ENCODE measurements at places on chromosomes 16 and 17. TPM values are rescaled to one million over a fixed set of nuclear protein-coding genes. Genes with fewer than 3 reads are reported as not detected.

The TBX6 gene
- 0.83 TPM for total RNA-seq

The MT4 gene
- total RNA-seq, result not detected

- H3K4me3 ChIP-seq, result no peak overlapping the region
- DNase-seq, result no peak
- no peaks in the 10 kb centered on the region for H3K27me3 ChIP-seq
These were observed 313.8 kb downstream of the C16orf95 start for GRCh38 chr16:87003414-87003755.

- no peak overlapping the region for H3K4me3 ChIP-seq
- H3K27me3 ChIP-seq, result no peaks in the 10 kb centered on the region
- no peaks in the 10 kb centered on the region for H3K36me3 ChIP-seq
- H3K27ac ChIP-seq, result no peak overlapping the region
- DNase-seq, result no peak
These were observed 71.5 kb downstream of the GAS7 start for GRCh38 chr17:10126616-10127501.

DNA sequence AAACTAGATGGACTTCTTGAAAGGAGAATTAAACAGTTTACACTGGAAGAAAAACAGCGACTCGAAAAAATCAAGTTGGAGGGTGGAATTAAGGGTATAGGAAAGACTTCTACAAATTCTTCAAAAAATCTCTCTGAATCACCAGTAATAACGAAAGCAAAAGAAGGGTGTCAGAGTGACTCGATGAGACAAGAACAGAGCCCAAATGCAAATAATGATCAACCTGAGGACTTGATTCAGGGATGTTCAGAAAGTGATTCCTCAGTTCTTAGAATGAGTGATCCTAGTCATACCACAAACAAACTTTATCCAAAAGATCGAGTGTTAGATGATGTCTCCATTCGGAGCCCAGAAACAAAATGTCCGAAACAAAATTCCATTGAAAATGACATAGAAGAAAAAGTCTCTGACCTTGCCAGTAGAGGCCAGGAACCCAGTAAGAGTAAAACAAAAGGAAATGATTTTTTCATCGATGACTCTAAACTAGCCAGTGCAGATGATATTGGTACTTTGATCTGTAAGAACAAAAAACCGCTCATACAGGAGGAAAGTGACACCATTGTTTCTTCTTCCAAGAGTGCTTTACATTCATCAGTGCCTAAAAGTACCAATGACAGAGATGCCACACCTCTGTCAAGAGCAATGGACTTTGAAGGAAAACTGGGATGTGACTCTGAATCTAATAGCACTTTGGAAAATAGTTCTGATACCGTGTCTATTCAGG lies 85.0 kb downstream of the C17orf58 start:
- no peaks in the 10 kb centered on the region for H3K4me1 ChIP-seq
- peaks cover 39% of the 10 kb centered on the region for H3K36me3 ChIP-seq
- DNase-seq, result no peak

DNA sequence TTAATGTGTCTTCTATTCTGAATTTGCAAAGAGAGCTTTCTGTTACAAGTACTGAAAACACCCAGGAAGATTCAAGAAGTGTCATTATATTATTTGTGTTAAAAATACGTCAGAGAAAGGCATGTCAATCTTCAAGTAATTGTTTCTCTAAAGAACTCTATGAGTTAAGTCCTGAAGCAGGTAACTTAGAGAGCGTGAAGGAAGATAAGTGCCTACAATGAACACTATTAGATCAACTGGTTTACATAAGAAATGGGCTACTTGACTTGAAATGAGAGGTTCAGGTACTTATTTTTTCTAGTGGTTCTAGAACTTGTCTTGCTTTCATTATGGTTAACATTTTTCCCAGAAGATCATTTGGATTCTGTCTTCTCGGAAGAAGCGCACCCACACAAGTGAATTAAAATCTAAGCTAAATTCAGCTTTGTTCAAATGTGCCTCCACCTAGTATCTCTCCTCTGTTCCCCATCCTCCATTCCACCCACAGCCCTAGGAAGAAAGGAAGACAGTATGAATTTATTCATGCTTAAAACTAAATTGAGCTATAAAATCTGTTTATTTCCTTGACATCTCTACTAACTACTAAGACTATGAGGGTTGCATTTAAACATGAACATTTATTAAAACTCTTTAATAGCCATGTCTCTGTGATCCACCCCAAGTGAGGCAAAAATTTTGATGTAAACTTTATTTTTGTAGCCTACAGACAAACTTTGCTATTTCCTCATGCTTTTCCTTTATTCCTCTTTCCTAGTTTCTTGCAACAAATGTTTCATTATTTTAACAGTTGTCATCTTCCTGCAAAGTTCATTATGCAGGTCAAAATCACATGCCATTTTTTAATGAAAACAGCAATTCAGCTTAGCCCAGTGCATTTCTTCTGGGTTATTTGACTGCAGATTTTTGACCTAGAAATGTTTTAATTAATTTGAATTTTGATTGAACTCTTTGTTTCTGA lies 206.8 kb downstream of the KCNJ2 start:
- no peak overlapping the region for H3K4me3 ChIP-seq
- no peaks in the 10 kb centered on the region for H3K27me3 ChIP-seq
- no peaks in the 10 kb centered on the region for H3K36me3 ChIP-seq
- DNase-seq, result no peak
- no peaks in the 10 kb centered on the region for H3K4me1 ChIP-seq
- H3K27ac ChIP-seq, result no peak overlapping the region

All from CD8-positive, alpha-beta memory T cell (primary cell).